NCI-H2081 treated with DMSO at 0.1 percent for 48 hours (cell line): ENCODE measurements at places on chromosomes 3 and 15.

GRCh38 chr3:190586631-190587011, 72.7 kb downstream of the IL1RAP start:
- DNase-seq, result no peak

- no peak for DNase-seq
Measured at GRCh38 chr15:91787198-91787597, 66.3 kb upstream of the SLCO3A1 start.

GRCh38 chr3:178967177-178967532, 104.5 kb downstream of the ZMAT3 start:
- DNase-seq, result no peak

DNA sequence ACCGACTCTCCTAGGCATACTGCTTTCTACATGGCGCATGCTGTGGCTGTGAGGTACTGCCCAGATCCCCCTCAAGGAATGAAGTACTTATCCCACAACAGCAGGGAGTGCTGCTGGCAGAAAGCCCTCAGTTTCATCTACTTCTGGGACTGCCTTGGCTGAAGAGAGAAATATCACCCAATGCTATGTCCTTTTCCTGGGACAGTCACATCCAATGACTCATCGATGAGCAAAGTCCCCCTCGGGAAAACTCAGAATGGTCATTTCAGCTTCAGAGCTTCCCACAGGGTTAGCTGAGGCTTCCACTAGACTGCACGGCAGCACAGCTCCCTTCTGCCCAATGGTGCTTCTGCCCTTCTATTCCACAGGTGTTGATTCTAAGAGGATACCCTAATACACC, 3.6 kb upstream of the NMD3 start:
- no peak for DNase-seq

GRCh38 chr3:52374173-52374572, 58.1 kb downstream of the DNAH1 start:
- DNase-seq, result no peak
